ENCODE measurements at places on chromosomes 16 and 17.
A peak's percentile ranks its signal among the peaks of the same experiment; 100 is the strongest.

- DNase-seq, result no peak
Observed at GRCh38 chr17:78472035-78472905, 93.8 kb downstream of the PGS1 start.

GRCh38 chr16:55842369-55843104, 9.6 kb upstream of the CES1 start:
- DNase-seq, result peak; percentile 38

GRCh38 chr17:77146882-77147281, 6.1 kb downstream of the SEC14L1 start:
- DNase-seq, result peak; percentile 44

GRCh38 chr17:9513266-9513665, 62.4 kb downstream of the STX8 start:
- no peak for DNase-seq

GRCh38 chr16:30533146-30533522, 1.5 kb downstream of the ZNF747 start:
- DNase-seq, result peak; percentile 47

DNA sequence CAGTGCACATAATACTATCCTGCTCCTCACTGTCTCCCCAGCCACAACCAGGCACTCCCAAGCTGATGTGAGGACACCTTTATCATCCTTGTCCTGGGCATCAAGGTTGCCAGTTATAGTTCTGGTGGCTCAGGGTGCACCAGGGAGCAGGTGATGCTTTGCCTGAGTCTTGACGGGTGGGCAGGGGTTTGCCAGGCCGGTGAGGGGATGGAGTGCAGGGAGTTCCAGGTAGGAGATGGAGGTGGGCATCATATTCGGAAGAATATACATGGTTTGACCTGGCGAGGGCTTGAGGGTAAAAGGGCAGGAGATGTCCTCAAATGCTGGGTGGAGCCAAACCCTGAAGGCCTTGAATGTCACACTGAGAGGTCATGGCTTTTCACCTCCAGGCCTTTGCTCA, 115.8 kb upstream of the CRHR1 start:
- no peak for DNase-seq

GRCh38 chr16:88076211-88076931, 125.1 kb downstream of the BANP start:
- no peak for DNase-seq

- peak; percentile 37 for DNase-seq
Observed at GRCh38 chr16:29011112-29011511, 26.3 kb downstream of the LAT start.

- DNase-seq, result peak; percentile 90
Observed at GRCh38 chr17:7208027-7208571, 11.5 kb downstream of the DLG4 start.

- DNase-seq, result no peak
Observed at GRCh38 chr17:75271955-75272847, 1.2 kb upstream of the MIF4GD start.

All from ELF-1 (cell line).